Stimulated activated CD4-positive, alpha-beta T cell treated with anti-CD3 and anti-CD28 coated beads, TNF-alpha, amount 100 ng/mL, for 1 hour (primary cell): ENCODE measurements at places on chromosomes 3 and 15.

- DNase-seq, result no peak
These were observed 33.4 kb downstream of the MUC20 start for GRCh38 chr3:195754141-195754540.

GRCh38 chr3:183317271-183317670 lies 64.2 kb downstream of the B3GNT5 start:
- DNase-seq, result no peak

DNA sequence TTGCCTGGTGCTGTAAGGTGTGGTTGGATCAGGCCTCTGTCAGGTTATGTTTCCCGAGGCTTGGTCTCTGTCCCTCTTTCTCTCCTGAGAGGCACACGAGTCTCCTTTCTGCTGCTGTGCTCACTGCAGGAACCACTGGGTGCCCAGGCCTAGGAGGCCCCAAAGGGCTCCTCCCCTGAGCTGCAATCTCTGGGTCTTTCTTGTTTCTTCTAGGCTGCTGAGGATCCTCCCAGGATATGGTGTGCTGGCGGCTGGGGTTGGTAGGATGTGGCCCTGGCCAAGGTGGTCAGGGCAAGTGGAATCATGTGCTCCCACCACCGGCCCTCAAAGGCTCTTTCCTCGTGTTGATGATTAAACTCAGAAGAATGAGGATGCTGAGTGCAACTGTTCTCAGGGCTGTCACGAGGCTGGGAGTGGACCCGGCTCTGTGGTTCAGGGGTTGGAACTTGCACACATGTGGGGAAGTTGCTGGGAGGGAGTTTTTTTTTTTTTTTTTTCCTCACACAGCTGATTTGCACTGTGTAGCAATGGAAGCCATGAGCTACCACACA lies 43.6 kb upstream of the CTSH start:
- DNase-seq, result no peak

DNA sequence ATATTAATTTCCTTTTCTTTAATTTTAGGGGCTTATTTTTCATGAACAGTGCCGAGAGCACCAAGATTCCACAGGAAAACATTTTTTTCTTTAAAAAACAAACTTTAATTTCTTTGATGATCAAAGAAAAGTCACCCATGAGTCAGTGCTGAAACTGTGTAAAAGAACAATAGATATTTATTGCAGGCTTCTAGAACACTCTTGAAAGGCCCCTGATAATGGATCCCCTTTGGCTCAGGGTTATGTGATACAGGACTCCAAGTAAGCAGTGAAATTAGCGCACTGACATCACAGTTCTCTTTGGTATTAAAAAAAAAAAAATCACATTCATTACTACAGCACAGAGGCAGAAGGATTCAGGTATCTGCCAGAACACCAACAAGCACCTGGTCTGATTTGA lies 66.1 kb upstream of the MYZAP start:
- no peak for DNase-seq

- DNase-seq, result no peak
These were observed 422.6 kb downstream of the AGBL1 start for GRCh38 chr15:86502301-86502700.

GRCh38 chr3:155631323-155632019 lies 113.4 kb downstream of the PLCH1 start:
- DNase-seq, result no peak

- DNase-seq, result no peak
These were observed 367.0 kb downstream of the TIGIT start for GRCh38 chr3:114660808-114661207.

GRCh38 chr3:124772081-124772831 lies 42.0 kb downstream of the UMPS start:
- no peak for DNase-seq

DNA sequence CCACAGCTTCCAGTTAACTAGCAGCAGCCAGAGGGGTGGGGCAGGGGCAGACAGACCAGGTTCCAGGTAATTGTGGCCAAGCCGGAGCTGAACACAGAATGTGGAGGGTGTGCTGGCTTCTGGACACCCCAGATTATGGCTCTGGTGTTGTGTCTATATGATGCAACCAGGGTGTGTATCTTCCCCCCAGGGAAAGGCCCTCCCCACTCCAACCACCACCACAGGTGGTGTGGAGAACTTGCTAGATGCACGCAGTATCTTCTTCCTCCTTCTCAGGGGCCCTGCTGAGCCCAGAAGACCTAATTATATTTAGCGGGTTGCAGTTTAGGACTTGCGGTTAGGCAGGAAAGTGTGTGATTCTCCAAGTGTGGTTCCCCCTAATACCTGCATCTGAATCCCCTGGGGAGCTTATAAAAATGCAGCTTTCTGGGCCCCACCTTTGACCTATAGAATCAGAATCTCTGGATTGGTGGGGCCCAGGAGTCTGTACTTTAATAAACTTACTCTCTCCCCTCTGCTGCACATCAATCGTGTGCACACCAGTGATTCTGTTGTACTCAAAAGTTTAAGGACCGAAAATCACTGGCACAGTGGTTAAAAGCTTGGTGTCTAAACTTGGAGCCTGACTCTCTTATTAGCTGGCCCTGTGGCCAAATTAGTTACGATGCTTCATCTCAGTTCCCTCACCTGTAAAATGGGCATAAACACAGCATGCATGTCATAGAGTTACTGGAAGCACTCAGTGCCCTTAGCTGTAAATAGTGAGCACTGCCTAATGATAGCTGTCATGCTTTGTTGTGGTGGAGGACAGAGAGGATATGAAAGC lies 379.1 kb upstream of the PROK2 start:
- DNase-seq, result no peak

DNA sequence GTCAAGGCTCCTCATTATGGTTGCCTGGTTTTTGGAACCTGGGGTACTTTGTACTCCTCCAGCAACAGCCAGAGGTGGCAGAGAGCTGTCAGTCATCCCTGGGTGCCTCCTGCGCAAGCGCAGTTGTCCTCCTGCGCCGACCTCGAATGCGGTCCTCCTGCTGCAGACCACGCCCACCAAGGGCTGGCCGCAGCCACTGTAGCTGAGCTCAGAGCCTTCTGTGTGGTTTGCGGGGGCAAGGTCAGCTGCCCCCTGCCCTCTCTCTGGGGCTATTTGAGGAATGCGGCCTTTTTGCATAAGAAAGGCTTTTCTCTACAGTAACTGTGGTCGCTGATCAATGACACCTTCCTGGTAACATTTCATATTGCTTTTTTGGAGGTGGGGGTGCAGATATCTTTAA lies 131.3 kb upstream of the SNRPN start:
- no peak for DNase-seq

GRCh38 chr3:141257961-141258360 lies 26.3 kb downstream of the PXYLP1 start:
- no peak for DNase-seq
